ENCODE measurements at places on chromosomes 6 and 20.

- DNase-seq: no peak
These were observed 6.4 kb upstream of the COL9A1 start for GRCh38 chr6:70309243-70309642.

DNA sequence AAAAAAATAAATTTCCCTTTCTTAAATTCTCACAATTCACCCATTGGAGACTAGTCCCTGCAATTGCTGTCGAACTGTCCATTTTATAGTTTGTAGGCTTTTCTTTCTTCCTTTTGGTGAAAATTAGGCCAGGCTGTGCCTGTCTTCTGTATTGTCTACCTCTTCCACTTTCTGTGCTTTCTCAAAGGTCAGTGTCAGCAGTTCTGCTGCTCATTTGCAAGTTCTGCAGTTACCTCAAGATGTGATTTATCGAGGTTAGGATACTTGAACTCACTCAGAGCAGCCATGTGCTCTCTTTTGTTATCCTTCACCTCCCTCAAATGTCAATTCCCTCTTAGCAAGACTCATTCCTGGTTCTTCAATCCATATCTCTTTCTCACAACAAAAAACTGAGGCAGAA lies 179.1 kb downstream of the SLC35F1 start:
- DNase-seq: no peak

GRCh38 chr20:50302341-50303057 lies 111.9 kb downstream of the CEBPB start:
- DNase-seq: no peak

DNA sequence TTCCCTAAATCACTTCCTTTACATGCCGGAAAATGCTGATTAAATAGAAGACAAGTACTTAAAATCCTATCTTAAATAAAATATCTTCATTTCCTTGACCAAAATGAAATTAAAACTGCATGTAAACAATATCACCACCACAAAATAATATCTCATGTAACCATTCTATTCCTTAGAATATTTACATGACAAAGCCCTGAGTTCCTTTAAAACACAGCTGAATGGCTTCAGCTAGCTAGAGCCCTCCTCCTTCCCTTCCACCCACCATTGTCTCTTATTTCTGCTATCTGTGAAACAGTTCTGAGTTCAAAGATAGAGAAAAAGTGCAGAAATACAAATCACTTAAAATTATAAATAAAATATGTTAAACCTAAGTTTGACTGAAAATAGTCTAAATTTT lies 103.1 kb downstream of the HIVEP2 start:
- no peak for DNase-seq

GRCh38 chr20:10802236-10802635 lies 128.4 kb upstream of the JAG1 start:
- no peak for DNase-seq

- DNase-seq: peak; percentile 91
These were observed at the start of gene SMIM26 for GRCh38 chr20:18566892-18567738. SMIM26 (plus strand) TSS chr20:18567432; CDS start chr20:18567479, 47 bp downstream.

DNA sequence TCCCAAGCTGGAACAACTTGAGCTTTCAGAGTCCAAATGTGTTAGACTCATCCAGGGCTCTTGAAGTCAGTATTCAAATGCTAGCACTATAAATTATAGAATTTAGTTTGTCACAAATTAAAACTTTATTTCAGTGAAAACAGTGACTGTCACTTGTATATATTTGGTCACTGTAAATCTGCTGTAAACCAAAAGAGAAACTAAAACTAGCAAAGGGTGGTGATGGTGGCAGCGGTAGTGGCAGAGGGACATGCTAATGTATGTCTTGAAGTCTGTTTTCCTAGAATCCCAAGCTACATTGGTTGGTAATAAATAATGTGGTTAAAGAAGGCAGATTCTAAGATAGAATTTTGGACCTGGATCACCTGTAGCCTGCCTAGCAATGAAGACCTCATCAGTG lies 140.4 kb upstream of the CENPW start:
- DNase-seq: no peak

DNA sequence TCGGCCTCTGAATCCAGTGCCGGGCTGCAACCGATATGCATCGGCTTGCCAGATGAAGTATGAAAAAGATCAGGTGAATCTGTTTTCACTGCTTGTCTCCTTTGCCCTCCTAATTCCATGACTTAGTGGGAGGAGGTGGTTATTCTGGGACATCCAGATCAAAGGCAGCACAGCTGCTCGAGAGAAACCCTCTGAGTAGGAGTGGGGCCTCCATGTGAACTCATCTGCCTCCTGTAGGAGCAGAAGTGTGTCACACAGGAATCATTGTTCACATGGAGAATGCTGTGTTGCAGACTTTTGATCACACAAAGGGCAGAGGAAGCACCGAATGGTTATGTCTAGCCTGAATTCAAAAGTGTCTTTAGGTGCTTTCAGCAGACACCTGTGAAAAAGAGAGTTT lies 73.1 kb upstream of the SLC22A1 start:
- DNase-seq: no peak

DNA sequence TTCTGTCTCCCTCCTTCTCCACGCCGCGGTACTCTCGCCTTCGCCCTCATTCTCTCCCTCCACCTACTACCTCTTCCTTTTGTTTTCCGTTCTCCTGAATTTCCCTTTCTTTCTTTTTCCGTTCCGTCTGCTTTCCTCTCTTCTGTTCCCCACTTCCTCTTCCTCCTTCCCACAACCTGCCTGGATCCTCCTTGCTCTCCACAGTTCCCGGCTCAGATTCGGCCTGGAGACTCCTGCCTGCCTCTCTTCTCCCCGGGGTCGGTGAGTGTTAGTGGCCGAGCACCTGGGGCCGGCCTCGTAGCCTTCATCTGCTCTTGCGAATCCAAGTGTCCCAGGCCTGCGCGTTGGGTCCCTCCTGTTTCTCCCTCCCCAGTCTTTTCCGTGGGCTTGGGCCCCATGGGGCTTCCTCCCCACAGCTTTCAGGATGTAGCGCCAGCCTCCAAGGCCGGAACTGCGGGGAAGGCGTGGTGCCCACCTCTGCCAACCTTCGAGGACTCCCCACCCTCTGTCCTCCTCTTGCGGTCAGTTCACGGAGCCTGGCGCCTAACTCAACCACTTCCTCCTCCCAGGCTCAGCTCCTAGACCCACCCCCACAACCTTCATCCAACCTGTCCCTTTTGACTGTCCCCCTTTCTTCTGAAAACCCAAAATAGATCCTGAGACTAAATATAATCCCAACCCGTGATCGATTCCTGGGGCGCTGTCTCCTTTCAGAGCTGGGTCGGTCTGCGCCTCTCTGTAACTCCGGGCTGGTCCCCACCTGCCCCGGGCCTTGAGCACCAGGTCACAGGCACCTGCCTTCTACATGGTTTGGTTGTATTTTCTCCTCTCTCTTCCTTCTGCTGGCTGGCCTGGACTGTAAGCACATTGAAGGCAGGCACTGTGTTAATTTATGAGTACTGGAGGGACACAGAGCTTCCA lies 6.8 kb downstream of the NRN1 start:
- no peak for DNase-seq

- DNase-seq: no peak
These were observed 17.2 kb downstream of the CARMIL1 start for GRCh38 chr6:25296217-25296905.

- no peak for DNase-seq
These were observed 1.1 kb downstream of the ORC3 start for GRCh38 chr6:87590990-87591389.

GRCh38 chr6:13494137-13494536 lies 6.7 kb upstream of the GFOD1 start:
- no peak for DNase-seq

- no peak for DNase-seq
These were observed 636.2 kb downstream of the KHDRBS2 start for GRCh38 chr6:61649845-61650244.

- no peak for DNase-seq
These were observed 60.2 kb upstream of the NAA20 start for GRCh38 chr20:19956976-19957375.

- no peak for DNase-seq
These were observed 49.7 kb upstream of the PHACTR1 start for GRCh38 chr6:12666886-12667285.

GRCh38 chr6:41821266-41821665 lies 33.8 kb downstream of the TOMM6 start:
- DNase-seq: no peak

- no peak for DNase-seq
These were observed 12.5 kb downstream of the FAM184A start for GRCh38 chr6:119065955-119066354.

Measured in pancreas (tissue), 10 donors.